ENCODE measurements at places on chromosomes 12 and 14. TPM values are rescaled to one million over a fixed set of nuclear protein-coding genes. Genes with fewer than 3 reads are reported as not detected.
A peak's percentile ranks its signal among the peaks of the same experiment; 100 is the strongest.

CDKL1 gene
- 42.2 TPM for total RNA-seq

MANSC4 gene
- total RNA-seq: not detected

L2HGDH gene
- 3.8 TPM for total RNA-seq

NOVA1 gene
- total RNA-seq: under 0.01 TPM

NOXRED1 gene
- total RNA-seq: 0.26 TPM

AGAP2 gene
- total RNA-seq: 0.26 TPM

TSHR gene
- total RNA-seq: not detected

IL22 gene
- total RNA-seq: not detected

C12orf54 gene
- total RNA-seq: not detected

SRGAP1 gene
- 1.3 TPM for total RNA-seq

SMCO2 gene
- 0.13 TPM for total RNA-seq

CCDC88C gene
- 14.2 TPM for total RNA-seq

DDX47 gene
- total RNA-seq: 48.5 TPM

DNA sequence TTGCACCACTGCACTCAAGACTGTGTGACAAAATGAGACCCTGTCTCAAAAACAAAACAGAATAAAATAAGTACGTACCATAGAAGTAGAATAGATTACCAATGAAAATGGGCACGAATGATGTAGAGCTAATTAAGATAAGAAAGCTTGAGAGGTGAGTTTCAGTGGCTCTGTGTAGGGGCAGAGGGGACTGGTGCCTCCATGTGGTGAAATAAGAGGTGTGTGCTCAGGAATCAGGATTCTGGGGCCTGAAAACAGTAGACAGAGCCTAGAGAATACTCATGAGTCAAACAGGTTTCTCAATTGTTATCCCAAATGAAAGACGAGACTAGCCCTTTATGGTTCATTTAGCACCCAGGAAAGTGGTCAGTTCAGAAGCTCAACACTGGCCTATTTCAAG, 1145.1 kb downstream of the FLRT2 start:
- no peak for DNase-seq

DNA sequence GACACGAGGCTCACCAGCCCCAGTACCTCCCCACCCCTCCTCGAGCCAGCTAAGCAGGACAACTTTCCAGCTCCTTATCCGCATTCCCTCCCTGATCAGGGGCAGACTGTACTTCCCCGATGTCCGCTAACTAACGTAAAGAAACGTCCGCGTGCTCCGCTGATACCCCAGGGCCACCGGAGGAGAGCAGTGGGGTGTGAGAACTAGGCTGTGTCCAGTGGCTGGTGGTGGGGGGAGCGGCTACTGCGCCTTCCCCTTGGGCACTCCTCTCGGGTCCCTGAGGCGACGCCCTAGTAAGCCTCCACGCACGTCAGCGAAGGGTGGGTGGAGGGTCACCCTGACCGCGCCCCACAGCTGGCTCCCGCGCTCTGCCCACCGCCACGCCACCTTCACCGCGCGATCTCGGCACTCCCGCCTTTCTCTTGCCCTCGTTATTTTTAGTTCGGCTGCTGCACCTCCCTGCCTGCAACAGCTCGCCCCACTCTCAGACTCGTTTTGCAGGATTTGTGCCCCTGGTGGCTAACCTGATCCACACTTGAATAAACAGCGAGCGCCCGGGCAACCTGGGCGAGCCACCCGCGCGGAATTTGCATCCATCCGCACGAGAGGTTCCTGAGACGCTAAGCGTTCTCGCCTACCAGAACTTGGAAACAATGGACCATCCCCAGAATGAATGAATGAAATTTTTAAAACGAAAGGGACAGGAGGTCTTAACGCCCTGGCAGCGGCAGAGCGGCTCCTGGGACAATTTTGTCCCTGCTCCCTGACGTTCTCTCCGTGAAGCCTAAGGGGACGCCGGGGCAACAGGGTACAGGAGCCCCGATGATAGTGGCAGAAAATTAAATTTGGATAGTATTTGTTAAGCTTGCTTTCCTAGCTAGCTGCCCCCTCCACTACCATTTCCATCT, 6.9 kb upstream of the BMP4 start:
- no peak for DNase-seq

DNA sequence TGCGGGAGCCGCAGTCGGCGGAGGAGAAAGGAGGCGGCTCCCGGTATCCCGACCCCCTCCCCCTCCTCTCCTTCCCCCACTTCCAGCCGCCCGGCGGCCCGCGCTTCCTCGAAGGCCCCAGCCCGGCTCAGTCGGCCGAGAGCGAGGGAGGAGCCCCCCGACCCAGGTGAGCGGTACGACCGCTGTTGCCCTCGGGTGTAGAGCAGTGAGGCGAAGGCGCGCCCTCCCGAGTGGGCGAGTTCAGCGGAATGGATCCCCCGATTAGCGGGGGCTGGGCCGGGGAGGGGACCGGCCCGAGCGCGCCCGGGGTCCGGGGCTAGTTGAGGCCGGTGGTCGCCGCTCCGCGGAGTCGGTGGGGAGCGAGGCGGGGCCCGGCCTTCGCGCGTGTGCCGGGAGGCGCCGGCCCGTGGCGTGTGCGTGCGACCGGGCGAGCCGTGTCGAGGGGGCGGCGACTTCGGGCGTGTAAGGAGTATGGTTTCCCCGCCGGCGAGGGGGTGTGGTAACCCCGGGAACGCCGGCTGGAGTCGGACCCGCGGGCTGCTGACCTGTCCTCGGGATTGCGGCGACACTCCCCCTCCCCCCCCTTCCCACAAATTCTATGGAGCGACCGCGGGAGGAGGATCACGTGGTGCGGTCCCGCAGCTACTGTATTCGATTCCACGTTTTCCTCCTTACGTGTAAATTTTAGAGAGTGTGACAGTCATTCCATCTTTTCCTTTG, 501 bp downstream of the RIMKLB start:
- no peak for DNase-seq

DNA sequence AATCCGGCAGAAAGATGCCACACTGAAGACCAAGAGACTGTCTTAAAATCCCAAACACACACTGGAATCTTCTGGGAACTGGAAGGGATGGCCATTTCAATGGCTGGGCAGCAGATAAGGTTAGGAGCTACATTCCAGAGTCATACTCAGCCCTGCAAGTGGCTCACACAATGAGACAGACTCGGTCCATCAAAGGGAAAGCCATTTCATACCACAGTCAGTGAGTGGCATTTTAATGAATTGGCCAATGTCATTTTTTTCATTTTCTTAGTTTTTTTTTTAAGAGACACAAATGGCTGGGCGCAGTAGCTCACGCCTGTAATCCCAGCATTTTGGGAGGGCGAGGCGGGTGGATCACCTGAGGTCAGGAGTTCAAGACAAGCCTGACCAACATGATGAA, 17.9 kb downstream of the CIT start:
- no peak for DNase-seq

- DNase-seq: no peak
Measured at GRCh38 chr14:52352061-52352491, 38.0 kb downstream of the PTGER2 start.

DNA sequence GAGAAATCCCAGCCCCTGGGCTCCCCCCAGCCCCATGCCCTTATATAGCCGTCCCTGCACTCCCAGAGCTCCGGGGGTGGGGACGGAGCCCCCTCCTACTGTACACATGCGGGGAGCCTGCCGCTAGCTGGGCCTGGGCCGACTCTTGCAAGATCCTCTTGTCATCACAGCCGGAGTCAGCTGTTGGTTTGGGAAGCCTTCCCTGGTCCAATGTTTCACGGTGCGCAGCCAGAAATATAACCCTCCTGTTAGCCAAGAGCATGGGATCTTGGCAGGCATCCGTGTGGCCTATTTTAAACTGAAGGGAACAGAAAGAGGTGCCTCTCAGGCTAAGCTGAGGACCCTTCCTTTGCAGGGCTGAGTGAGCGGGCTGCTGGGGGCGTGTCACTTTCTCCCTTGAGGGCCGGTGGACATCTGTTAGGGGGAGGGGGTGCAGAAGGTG, 175.3 kb downstream of the TSPAN9 start:
- DNase-seq: no peak

- DNase-seq: no peak
Measured at GRCh38 chr12:79717006-79717405, 26.2 kb upstream of the PAWR start.

DNA sequence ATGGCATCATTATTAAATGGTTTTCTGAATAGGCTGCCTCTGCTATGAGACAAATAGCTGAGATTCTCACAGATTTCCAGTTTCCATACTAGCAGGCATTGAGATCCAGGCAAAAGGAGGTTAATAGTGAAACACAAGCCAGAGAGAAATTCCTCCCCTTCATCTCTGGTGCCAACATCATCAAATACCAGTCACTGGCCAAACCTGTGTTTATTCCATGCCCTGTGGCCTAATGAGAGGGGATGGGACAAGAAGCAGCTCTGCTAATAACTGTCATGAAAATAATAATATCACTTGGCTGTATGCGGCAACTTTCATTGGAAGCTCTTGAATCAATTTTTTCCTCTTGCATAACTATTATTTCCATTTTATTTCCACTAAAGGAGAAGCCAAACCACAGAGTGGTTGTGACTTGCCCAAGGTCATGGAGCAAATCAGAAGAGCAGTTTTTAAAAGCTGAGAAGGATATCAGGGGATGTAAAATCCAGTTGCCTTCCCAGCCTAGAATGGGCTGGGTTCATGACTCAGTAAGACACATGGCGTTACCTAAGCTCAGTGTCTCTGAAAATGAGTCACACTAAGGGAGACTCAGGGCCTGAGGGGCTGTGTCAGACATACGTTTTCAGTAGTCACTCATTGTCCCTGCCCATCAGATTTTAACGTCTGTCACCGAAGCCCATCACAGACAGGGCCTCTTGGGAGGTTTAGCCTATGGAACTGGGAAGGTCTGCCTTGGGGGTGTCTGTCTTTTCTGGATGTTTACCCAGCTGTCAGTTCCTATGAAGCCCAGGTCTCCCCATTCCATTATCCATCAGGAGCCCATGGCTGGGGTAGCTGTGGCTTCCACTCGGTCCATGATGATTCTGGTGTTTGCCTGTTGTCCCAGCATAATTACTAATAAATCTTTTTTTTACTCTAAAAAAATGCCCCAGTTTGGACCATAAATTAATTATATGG, 208.8 kb upstream of the EEA1 start:
- DNase-seq: peak; percentile 51

GRCh38 chr12:93994721-93995120, 153.7 kb upstream of the PLXNC1 start:
- no peak for DNase-seq

DNA sequence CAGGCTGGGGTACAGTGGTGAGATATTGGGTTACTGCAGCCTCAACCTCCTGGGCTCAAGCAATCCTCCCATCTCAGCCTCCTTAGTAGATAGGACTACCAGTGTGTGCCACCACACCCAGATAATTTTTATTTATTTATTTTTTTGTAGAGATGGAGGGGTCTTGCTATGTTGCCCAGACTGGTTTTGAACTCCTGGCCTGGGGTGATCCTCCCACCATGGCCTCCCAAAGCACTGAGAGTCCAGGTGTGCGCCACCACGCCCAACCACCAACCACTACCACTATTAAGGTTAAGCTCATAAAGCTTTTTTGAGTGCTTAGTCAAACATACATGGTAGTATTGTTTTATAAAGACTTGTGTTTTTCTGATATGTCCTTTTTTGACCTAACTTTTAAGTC, 3.9 kb downstream of the RIOX1 start:
- no peak for DNase-seq

GRCh38 chr12:29116414-29116813, 32.7 kb upstream of the FAR2 start:
- DNase-seq: no peak

DNA sequence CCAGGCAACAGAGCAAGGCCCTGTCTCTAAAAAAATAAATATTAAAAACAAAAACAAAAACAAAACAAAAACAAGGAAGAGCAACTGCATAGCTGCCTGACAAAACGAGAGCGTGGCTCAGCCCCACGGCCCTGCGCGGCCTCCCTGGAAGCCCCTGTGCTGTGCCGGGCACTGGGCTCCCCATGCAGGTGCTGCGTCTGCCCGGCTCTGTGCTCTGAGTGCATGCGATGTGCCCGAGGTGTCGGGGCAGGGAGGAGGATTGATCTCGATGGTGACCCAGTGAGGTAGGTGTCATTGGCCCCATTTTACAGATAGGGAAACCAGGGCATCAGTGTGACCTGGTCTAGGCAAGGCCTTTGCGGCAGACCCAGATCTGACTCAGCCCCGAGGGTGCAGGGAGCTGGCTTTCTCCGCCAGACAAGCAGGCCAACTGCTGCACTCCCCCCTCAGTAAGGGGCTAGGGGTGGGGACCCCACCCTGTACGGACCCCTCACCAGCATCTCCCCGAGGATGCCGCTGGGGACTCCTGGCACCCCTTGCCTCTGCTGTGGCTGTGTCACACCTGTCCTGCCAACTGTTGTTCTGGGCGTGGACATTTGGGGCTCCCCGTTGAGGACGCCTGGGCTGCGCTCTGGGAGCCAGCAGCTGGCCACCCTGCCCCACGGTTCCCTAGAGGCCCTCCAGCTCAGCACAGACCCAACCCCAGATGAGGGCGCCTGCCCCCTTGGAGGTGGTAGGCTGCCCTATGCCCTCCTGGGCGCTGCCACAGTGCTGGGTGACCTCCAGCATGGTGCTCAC, 15.3 kb downstream of the GPR132 start:
- DNase-seq: no peak

- DNase-seq: no peak
Measured at GRCh38 chr12:125220404-125221273, 155.4 kb downstream of the AACS start.

GRCh38 chr12:3772380-3772779, 19.5 kb upstream of the CRACR2A start:
- peak; percentile 38 for DNase-seq

- no peak for DNase-seq
Measured at GRCh38 chr12:57657744-57658143, 24.7 kb upstream of the B4GALNT1 start.

DNA sequence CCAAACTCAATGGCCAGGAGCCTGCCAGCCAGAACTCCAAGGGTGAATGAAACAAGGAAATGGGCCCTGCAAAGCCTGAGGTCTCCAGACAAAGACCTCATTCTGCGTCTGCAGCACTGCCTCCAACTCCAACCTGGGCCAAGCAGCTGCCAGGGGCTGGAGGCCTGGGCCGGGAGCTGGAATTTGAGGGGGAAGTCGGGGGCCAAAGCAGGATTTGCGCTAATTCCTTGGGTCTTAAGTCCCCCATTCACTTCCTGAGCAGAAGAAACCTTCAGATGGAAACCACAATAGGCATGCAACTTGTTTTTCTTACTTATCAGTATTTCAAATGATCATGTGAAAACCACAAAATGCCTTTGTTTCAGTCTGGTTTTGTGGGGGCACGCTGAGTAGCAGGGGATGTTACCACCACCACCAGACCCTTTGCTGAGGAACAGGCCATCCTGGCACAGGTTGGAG, 23.0 kb upstream of the TC2N start:
- no peak for DNase-seq

- DNase-seq: no peak
Measured at GRCh38 chr12:54225666-54226065, 36.9 kb upstream of the SMUG1 start.

- DNase-seq: no peak
Measured at GRCh38 chr12:58954002-58954401, 33.7 kb upstream of the LRIG3 start.

DNA sequence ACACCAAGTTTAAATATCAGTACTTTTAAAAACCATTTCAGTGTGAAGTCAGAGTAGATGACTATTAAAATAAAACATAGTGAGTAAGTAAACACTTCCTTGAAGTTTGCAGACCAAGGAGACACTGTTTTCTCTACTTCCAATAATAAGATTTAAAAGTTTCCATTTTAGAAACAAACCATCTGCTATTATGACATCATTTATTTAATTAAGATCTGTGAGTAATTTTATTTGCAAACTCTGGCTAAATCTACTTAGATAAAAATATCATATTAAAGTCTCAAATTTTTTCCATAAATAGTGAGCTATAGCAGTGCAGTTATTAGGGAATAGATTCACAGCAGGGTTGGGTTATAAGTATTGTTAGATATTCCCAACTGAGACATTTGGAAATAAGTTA, 1267.0 kb upstream of the FLRT2 start:
- no peak for DNase-seq

- no peak for DNase-seq
Measured at GRCh38 chr14:75306927-75307699, 28.5 kb downstream of the FOS start.
